A549 (cell line): ENCODE measurements at places on chromosomes 7 and 10.

DNA sequence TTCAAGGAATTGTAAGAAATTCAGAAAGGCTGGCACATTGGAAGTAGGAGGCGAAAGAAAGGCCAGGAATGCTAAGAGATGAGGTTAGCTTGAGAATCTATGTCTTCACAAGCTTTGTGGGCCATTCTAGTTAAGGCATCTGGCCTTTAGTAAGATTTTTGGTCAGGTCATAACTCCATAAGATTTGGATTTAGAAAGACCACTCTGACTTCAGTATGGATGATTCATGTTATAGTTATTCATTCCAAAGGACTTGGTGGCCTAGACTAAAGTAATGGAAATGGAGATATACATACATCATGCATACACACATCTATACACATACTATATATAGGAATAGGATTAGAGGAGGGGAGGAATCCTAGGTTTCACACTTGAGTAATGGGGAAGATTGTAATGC lies 77.5 kb downstream of the SEPTIN7 start:
- DNase-seq, result no peak

DNA sequence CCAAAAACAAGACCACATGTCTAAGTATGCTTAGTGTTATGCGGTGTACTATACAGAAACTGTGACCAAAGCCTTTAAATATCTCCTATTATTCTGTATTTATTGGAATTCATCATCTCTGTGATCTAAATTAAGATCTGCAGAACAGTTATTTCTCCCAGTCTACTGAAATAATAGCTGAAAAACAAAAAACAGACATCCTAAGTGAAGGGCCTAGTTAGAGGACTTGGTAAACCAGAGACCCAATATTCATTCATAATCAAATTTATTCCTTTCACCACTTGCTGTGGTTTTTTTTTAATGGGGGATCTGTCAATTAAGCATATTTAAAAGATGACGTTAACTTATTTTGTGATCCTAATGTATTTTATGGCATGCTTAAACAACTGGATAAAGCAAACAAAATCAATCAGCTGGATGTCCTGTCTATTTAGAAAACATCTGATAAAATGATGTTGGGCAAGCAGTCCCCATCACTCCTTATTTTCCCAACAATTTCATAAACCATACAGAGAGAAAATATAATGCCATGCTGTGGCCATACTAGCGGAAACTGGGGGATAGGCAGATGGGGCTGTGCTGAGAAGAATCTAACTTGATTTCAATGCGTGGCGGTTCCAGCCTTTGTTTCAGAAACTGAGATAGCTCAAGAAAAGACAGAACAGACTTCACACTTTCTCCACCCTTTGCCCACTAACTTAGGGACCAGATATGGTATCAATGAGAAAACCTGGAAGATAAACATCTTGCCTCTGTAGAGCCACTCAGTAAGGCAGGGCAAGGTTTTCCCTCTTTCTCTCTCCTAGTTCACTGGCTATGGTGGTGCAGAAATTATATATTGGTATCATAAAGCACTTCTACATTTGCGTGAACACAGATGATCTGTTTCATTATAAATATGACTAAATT lies 32.9 kb downstream of the ICA1 start:
- DNase-seq, result no peak

DNA sequence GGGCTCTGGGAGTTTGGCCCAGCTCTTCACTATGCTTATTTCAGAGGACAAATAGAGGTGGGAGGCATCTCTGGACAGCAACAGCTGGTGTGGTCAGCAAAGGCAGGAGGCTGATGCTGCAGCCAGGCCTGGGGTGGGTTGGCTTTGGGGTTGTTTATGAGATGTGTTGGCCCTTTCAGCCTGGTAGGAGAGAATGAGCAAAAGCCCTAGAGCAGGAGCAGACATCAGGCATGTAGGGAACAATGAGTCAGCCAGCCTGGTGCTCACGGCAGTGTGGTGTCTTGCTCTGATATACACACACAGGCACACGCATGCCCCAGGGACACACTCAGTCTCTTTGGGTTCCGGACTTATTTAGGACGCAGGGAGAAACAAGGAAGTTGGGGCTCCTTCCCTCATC lies 157.1 kb downstream of the PRKCQ start:
- DNase-seq, result no peak

GRCh38 chr10:43049081-43049551 lies 27.8 kb upstream of the RET start:
- DNase-seq, result no peak
